Thymus (tissue), 14 donors: ENCODE measurements at places on chromosomes 1 and 21. TPM values are rescaled to one million over a fixed set of nuclear protein-coding genes. Genes with fewer than 3 reads are reported as not detected.

The KIF17 gene
- 0.85 TPM for total RNA-seq

The MARK1 gene
- 1.9 TPM for total RNA-seq

The BRINP2 gene
- total RNA-seq = 0.09 TPM

The SMPDL3B gene
- 0.76 TPM for total RNA-seq

The MMEL1 gene
- 0.33 TPM for total RNA-seq

The OR2T29 gene
- total RNA-seq = not detected

The NCF2 gene
- 11.9 TPM for total RNA-seq

The LEFTY1 gene
- total RNA-seq = 0.47 TPM

The S100A8 gene
- total RNA-seq = 291 TPM

The OXCT2 gene
- total RNA-seq = 2.6 TPM

The PPM1J gene
- total RNA-seq = 1.7 TPM

The CCDC17 gene
- 0.90 TPM for total RNA-seq

The LRRC53 gene
- 0.19 TPM for total RNA-seq

The DPH5 gene
- 44.4 TPM for total RNA-seq

The CCDC30 gene
- total RNA-seq = 1.9 TPM

- DNase-seq = no peak
Observed at GRCh38 chr1:31249854-31250253, 10.2 kb upstream of the NKAIN1 start.

- peak; percentile 75 for DNase-seq
Observed at GRCh38 chr1:64136752-64137411, 66.5 kb upstream of the UBE2U start.

GRCh38 chr21:36587388-36587787 is 107.5 kb upstream of the CLDN14 start:
- DNase-seq = no peak

DNA sequence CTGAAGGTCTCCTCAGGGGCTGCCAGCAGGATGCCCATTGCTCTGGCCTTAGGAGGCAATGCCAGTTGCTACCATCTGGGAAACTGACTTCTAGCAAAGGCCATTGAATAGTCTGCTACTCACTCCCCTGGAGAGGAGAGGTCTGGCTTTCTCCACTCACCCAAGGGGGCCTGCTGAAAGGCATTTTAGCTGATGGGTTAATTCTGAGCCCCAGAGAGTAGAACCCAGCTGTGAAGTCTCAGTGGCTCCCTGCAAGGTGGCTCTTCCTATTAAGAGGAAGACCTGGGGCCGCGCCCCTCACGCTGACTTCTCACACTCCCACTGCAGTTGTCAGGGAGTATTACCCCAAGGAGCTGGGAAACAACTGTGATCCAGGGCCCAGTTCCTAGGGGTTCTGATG is 213.3 kb upstream of the GALNT2 start:
- DNase-seq = no peak

- DNase-seq = no peak
Observed at GRCh38 chr1:201213106-201213770, 22.6 kb downstream of the IGFN1 start.

DNA sequence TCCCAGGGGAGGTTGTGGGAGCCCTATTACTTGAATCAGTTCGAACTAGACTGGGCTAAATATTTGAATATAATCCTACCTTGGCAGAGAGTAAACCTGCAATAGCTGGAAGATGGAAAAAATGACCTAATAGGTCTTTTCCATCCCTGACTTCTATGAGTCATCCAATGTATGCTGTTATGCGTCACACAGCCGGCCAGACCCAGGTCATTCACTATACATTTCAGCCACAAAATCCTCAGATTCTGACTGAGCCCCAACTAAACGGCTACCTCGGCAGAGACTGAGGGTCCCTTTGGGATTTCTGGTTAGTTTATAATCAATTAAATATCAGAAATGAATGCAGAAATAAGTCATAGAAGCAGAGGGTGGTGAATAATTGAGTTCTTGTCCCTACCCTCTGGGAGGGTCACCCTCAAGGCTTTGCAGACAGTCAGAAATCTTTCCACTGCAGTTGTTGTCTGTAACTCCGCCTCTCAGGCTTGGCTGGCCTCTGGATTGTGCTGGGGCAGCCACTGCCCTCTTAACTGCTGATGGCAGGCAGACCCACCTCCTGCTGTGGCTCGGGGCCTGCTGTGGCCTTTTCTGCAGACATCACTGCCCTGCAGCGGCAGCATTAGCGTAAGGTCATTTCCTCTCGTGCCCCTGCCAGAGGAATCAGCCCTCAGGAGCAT is 240.5 kb downstream of the TGFB2 start:
- DNase-seq = no peak

DNA sequence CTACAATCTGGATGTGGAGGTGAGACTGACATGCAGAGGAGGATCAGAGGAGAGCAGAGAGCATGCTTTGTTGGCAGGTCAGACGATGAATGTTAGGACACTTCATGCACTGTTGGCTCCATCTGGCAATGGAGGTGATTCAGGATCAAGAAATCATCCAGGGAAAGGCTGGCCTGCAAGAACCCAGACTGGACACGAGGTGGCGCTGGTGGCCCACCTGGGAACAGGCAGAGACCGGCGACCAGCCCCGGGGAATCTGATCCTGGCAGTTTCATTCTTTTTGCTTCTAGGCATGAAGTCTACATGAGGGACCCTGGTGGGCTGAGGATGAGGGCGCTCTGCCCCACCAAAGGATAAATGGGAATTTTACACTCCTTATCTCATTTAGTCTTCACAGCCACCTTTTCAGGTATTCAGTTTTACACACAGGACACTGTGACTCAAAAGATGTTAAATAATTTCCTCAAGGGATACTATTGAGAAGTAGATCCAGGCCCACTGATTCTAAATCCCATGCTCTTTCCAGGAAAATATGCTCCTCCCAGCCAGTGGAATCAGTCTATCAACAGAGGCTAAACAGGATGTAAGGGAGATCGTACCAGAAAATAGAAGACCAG is 26.2 kb upstream of the SCMH1 start:
- DNase-seq = peak; percentile 50

DNA sequence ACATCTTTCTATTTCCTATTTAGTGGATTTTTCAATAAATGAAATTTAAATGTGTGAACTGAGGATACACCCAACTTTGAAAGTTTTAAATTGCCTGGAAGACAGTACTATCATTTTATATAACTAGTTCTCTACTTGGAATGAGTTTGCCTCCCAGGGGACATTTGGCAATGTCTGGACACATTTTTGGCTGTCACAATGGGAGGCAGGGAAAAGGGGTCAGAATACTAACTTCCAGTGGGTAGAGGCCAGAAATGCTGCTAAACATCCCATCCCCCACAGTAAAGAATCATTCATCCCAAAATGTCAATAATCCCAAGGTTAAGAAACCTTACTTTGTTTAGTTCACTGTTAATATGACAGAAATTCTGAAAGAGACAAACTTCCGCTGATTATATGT is 13.2 kb upstream of the NRAS start:
- no peak for DNase-seq

DNA sequence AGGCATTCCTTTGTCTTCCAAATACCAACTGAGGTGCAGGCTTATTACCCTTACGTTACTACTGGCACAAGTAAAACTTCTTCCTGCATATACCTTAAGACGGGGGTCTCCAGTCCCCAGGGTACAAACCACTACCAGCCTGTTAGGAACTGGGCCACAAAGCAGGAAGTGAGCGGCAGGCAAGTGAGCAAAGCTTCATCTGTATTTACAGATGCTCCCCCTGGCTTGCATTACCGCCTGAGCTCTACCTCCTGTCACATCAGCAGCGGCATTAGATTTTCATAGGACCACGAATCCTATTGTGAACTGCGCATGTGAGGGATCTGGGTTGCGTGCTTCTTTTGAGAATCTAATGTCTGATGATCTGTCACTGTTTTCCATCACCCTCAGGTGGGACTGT is 113.1 kb downstream of the SLC45A1 start:
- no peak for DNase-seq

GRCh38 chr21:44702973-44703730 is 6.2 kb downstream of the KRTAP10-12 start:
- no peak for DNase-seq

- DNase-seq = peak; percentile 34
Observed at GRCh38 chr1:208988811-208989222, 594.7 kb upstream of the CAMK1G start.

DNA sequence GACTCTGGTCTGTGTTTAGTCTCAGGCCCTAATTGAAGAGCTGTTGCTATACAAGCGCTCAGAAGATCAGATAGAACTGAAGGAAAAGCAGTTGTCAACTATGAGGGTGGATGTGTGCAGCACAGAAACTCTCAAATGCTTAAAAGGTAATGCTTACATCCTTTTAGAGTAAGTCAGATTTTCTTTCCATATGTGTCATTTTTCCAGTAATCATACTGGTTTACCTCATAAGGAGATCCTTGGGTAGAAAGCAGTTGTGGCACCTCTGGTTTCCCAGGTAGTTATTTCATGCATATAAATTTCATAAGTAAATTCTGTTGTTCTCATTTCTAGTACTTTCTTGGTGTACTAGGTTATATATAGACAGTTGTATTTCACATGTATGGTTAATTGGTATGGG is 43.0 kb upstream of the TARS2 start:
- DNase-seq = no peak

DNA sequence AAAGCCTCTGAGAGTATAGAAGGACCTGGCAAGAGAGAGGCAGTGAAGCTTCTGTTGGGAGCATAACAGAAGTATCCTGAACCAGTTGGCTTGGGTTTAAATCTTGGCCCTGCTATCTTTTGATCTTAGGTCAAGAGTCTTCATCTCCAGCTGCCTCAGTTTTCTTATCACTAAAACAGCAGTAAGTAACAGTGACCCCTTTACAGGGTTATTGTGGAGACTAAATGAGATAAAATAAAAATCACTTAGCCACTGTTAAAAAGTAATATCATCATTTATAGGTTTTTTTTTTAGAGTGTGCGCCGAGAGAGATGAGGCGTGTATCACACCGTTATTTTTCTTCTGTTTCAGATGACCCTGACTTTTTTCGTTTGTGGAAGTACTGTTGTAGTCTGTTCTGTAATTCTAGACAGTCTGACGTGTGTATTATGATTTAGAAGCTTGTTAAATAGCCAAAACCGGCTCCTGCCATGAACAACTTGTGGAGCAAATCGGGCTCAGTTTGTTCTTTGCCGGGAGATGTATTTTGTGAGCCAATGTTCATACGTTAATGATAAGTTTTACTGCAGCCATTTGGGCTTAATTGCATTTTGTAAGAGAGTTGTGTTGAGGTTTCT is 1.1 kb downstream of the THRAP3 start:
- no peak for DNase-seq

- DNase-seq = no peak
Observed at GRCh38 chr1:117622726-117623125, 16.9 kb downstream of the TENT5C start.

DNA sequence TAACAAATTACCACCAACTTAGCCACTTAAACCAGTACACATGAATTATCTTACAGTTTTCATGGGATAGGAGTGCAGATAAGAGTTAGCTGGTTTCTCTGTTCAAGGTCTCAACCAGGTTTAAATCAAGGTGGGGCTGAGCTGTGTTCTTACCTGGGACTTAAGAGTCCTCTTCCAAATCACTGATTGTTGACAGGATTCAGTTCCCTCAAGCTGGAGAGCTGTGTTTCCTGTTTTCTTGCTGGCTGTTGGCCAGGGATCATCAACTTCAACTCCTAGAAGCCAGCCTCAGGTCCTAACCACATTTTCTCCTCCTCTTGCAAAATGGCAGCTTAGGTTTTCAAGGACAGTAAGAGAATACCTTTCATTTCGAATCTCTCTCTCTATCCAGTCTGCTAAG is 123.8 kb upstream of the CHRM3 start:
- DNase-seq = no peak

DNA sequence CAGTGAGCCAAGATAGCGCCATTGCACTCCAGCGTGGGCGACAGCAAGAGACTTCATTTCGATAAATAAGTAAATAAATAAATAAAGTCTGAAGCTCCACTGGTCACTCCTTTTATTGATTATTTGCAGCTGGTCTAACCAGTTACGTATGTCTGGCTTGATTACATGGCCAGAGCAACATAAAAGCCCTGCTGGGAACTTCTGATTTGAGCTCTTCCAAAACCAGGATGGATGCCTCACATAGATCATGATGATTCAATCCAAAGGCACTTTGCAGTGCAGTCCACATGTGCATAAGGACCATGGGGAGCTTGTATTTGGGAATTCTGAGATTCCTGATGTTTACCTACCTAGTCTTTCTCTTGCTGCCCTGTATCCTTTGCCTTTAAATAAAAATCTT is 24.0 kb downstream of the NSUN4 start:
- no peak for DNase-seq

DNA sequence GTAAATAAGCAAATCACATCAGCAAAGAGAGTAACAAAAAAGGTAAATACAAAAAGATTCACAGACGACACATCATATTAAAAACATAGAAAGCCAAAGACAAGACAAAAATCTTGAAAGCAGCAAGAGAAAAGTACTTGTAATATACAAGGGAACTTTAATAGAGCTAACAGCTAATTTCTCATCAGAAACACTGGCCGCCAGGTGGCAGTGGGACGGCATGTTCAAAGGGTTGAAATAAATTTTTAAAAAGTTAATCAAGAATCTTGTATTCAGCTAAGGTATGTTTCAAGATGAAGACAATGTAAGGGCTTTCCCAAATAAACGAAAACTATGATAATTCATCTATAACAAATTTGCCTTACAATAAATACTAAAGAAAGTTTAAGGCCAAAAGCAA is 358.1 kb downstream of the LRRIQ3 start:
- no peak for DNase-seq
